Stomach (tissue), 19 donors: ENCODE measurements at places on chromosomes 6 and 20. TPM values are rescaled to one million over a fixed set of nuclear protein-coding genes. Genes with fewer than 3 reads are reported as not detected.

Gene LINC00237
- polyA plus RNA-seq, result not detected

Gene TUBB1
- not detected for polyA plus RNA-seq

Gene TMEM74B
- polyA plus RNA-seq, result 1.9 TPM

Gene CD83
- 3.0 TPM for polyA plus RNA-seq

DNA sequence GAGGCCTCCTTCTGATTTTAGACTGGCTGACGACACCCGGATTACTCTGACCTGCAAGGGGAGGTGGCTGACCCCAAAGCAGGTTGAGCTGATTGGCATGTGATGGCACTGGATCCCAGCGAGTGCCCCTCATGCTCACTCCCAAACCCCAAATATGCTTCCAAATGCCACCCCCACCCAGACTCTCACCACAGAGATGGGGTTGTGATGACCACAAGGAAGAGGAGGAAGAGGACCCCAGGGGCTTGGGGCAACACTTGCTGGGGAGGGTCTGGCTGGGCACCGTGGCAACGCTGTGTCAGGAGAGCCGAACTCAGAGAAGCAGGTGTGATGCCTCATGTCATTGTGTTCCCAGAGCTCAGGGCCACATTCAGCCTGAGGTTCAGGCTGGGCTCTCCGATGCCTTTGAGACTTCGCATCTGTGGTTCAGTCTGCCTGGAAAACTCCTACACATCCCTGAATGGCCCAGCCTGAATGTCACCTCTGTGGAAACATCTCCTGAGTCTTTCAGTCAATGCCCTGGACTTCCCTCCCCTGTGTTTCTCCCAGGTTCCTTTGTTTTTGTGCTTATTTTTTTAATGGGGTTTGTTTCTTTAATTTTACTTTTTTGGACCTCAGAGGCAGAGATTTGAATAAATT, 169.1 kb upstream of the PMEPA1 start:
- DNase-seq, result no peak

- no peak for DNase-seq
Observed at GRCh38 chr6:134296762-134297161, 21.1 kb downstream of the SGK1 start.

GRCh38 chr6:134875367-134875766, 74.5 kb downstream of the ALDH8A1 start:
- DNase-seq, result no peak

GRCh38 chr20:5885866-5886265, 64.5 kb downstream of the TRMT6 start:
- DNase-seq, result no peak

GRCh38 chr6:57180596-57180995, 8.5 kb downstream of the BAG2 start:
- DNase-seq, result no peak

DNA sequence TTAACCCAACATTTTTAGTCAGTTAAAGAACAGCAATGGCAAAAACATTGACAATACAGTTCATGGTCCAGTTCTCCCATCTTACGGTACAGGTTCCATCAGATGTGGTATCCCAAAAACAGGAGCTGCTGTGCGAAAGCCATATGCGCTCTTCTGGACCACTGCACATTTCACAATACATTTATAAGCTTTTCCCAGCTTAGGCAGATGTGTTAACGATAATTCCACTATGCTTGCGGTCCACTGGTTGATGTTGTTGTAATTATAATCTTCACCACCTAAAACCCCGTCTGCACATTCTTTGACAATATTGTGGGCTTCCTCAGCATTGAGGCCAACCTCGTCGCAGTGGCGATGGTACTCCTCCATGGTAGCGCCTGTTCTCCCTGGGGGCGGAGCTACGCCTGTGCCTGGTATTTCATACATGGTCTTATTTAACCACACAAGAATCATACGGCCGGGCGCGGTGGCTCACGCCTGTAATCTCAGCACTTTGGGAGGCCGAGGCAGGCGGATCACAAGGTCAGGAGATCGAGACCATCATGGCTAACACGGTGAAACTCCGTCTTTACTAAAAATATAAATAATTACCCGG, 52.0 kb downstream of the BFSP1 start:
- no peak for DNase-seq

DNA sequence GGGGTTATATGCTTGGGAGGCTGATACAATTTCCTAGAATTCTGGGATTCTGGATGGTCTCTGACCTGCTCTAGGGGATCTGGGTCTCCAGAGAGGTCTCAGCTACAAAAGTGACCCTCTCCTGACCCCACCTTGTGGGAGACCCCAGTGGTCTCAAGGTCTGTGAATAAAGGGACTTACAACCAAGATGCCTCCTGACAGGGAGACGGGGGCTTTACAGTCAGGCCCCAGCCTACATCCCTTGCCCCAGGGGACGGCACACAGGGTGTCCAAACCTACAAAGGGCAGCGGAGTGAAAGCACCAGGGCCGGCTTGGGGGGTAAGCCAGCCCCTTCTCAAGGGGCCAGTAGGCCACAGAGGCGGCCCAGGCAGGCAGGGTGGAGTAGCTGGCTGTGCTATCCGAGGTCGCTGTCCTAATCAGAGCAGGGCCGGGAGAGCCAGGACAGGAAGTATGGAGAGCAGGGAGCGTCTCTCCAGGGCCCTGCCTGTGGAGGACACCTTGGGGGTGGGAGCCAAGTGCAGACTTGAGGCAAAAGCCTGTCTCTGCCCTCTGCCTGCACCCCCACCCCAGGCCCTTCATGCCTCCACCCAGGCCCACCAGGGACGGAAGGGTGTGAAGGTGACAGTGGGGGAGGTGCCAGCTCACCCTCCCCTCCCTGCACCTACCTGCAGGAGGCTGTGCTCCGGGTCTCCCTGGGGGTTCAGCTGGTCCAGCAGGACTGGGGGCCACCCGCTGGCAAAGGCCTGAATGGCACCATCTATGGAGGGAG, 3.5 kb downstream of the GFRA4 start:
- no peak for DNase-seq

- DNase-seq, result no peak
Observed at GRCh38 chr6:52931351-52931750, 21.9 kb upstream of the GSTA3 start.

- no peak for DNase-seq
Observed at GRCh38 chr6:64083261-64083660, 447.7 kb downstream of the PHF3 start.

GRCh38 chr6:37882724-37883413, 63.3 kb downstream of the ZFAND3 start:
- no peak for DNase-seq
